ENCODE measurements at places on chromosomes 7 and 10.

GRCh38 chr10:121732172-121732571, 133.9 kb upstream of the FGFR2 start:
- DNase-seq, result no peak

DNA sequence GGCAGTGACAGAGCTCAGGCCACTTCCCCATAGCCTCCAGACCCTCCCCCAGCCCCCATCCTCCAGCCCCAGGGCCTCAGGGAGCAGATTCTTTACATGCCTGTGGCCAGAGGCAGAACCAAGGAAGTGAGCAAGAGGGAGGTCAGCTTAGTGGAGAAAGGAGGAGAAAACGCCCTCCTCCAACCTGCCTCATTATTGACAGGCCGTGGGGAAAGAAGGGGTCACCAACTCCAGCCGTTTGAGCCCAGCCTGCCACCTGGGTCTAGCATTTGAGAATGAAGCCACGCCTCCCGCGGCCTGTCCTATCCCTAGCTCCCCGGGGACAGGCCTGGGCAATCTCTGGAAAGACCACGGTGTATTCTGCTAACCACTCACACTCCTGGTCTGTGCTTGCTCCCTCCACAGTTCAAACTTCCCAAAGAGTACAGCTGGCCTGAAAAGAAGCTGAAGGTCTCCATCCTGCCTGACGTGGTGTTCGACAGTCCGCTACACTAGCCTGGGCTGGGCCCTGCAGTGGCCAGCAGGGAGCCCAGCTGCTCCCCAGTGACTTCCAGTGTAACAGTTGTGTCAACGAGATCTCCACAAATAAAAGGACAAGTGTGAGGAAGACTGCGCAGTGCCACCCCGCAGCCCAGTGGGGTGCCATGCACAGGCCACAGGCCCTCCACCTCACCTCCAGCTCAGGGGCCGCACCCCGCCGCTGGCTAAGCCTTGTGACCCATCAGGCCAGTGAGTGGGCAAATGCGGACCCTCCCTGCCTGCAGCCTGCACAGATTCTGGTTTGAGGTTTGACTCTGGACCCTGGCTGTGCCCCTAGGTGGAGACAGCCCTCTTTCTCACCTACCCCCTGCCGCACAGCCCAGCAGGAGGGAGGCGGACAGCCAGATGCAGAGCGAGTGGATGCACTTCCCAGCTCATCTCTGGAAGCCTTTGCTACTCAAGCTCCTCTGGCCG, 14.3 kb upstream of the TRIM8 start:
- DNase-seq, result peak; percentile 32

GRCh38 chr7:11228515-11228914, 254.8 kb downstream of the PHF14 start:
- DNase-seq, result no peak

- DNase-seq, result no peak
Observed at GRCh38 chr7:120926943-120927346, 23.6 kb upstream of the ING3 start.

DNA sequence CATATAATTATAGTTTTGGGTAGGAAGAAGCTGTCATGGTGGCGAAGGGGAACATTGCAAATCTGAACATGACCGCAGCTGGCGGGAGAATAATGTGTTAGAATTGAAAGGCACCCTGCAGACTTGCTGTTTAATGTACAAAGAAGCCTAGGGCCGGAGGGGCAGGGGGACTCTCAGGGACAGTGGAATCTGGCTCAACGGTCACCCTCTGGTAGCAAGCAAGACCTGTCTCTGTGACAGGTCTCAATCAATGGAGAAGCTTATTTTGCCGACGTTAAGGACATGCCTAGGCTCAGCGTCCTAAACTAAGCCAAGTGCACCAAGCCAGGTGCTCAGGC, 177.3 kb downstream of the NSUN6 start:
- no peak for DNase-seq

DNA sequence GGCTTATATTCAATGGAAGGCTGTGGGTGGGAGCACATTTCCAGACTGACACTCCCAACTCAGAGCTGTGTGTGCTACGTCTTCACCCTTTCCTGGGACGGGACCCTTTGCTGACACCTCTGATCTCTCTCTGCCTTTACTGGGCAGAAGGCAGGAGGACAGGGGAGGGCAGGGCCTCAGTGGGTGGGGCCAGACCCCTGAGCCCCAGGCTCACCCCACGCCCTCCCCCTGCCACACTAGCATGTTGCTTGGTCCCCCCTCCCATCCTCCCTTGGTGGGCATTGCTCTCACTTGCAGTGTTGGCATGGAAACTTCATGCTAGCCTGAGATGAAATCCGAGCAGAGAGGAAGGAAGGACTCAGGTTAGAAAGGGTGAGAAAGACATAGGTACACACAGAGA, 18.4 kb downstream of the TMEM273 start:
- DNase-seq, result no peak

DNA sequence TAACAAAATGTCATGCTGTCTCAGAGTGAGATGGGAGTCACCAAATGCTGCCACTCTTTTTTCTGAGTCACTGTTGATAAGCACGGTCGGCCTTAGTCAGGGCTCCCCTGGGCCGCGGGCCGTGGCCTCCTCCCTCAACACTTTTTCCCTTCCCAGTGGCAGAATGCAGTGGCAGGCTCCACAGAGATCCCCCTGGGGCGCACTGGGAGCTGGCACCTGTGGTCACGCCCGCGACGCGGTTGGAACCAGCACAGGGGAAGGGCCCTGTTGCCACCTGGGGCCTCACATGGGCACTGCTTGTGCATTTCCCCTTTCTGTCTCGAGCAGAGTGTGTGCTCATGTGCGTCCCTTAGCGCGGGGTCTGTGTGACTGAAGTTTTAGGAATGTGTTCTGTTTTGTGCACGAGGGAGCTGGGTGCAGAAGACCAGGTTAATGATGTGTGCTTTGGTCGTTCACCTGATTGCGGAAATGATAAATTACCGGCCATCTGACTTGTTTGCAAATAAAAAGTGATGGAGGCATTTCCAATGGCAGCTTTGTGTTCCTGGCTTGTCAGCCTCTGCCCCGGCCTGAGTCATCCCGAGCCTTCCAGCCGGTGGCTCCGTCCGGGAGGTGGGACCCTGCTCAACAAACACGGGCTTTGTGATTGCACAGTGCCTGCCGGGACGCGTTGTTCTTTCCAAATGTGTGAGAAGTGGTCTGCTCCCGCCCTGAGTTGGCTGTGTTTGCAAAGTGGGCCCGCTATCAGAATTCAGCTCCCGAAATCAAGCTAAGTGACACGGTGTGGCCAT, 100.7 kb downstream of the NKX6-2 start:
- DNase-seq, result no peak

GRCh38 chr7:2596464-2597272, 35.1 kb upstream of the TTYH3 start:
- no peak for DNase-seq

- DNase-seq, result no peak
Observed at GRCh38 chr7:74452748-74453321, 871 bp upstream of the GTF2IRD1 start.

DNA sequence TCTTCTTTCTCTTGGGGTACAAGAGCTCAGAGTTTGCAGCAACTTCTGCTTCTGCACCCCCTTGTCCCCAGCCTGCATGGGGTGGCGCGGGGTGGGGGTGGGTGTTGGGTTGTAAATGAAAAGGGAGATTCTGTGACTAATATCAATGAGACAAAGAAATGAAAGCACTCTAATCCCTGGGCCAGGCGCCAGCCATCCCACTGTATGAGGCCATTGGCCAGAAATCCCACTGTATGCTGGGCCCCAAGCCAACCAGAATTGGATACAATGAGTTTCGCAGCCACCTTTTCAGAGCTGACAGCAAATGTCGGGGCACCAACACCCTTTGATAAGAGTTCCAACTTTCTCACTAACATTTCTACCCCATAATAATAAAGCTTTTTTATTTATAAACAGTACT, 10.9 kb upstream of the PTN start:
- DNase-seq, result no peak

- DNase-seq, result no peak
Observed at GRCh38 chr7:49398746-49399145, 374.7 kb upstream of the VWC2 start.

- peak; percentile 48 for DNase-seq
Observed at GRCh38 chr7:33904681-33905388, 504 bp upstream of the BMPER start.

DNA sequence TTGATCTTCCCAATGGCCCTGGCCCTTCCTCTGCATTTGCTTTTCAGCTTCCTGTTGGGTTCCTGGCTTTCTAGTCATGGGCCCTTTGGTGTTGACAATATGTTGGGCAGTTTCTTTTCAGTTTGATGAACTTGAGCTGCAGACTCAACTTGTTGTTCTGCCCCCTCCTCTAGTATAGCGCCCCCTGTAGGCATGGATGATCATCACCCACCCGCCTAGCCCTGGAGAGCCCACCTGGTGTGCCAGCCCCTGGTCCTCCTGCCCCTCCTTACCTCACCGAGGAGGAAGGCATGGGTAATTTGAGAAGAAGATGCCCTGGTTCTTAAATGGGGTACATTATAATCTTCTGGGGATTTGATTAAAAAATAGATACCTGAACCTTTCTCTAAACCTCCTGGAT, 271.2 kb downstream of the SNX10 start:
- DNase-seq, result no peak

DNA sequence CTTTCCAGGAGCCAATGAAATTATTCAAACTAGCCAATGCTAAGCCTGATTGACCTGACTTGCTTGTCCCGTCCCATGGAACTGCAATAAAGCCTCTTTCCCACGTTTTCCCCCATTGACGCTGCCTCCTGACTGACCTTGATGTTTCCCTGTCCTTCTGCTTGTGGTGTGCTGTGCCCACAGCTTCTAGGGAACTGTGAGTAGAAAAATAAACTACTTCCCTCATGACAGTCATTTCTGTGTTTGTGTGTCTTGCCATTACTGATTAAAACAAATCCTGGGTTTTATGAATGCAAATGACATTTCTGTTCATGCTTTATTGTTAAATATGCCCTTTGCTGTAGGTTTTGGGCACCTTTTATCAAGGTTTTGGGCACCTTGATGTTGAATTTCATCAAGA, 91.3 kb upstream of the ABI1 start:
- no peak for DNase-seq

- no peak for DNase-seq
Observed at GRCh38 chr10:27612551-27613035, 108.5 kb downstream of the RAB18 start.

DNA sequence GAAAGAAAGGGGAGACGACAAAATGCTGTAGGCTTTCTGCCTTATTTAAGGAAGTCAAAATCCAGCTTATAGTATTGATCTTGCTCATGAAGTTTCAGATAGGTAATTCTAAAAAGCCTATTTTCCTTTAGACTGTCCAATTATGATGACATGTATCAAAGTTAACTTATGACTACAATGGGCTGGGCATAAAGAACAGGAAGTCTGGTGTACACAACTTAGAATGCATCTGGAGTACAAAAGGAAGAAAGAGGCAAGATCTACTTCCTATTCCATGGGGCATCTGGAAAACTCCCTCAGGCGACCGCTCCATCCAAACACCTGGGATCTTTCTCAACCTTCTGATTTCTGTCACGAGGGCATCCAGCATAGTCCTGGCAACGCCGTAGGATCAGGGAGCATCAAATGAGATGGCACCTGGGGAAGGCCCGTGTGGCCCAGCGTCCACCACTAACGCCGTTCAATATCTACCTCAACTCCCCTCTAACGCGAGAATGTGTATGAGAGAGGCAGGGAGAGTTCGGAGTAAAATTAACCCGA, 512 bp downstream of the FAM24B start:
- peak; percentile 28 for DNase-seq

DNA sequence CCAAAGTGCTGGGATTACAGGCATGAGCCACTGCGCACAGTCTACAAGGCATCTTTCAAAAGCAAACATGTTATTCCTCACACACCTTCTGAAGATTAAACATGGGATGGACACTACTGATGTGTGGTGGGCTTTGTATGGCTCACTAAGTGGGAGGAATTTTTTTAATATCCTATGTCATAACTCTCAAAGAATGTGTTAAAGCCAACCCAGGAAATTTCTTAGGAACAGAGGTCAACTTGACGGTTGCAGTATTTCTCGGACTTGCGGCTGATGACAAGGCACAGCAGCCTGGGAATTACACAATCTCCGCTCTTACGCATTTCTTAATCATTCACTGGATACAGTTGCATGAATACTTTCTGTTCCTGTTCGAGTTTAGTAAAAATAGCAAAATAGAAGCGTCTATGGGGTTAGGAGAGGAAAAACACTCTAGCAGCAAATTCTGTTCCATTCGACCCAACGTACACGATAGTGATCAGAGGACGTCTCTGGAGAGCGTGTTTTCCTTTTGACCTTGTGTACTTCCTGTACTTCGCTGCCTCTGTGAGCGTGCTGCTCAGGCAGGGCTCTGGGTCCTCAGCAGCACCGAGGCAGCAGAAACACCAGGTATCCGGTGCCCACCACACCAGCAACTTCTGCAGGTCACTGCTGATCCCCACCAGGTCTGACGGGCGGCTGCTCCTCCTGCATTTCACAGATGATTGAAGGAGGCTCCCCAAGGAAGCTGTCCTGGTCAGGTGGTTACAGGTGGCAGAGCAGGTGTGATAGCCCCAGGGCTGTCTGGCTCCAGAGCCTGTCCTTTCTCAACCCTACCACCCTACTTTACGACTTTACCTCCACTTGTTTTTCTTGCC, 26.4 kb upstream of the SRGN start:
- DNase-seq, result peak; percentile 69
